ENCODE measurements at places on chromosomes 16 and 17.
A peak's percentile ranks its signal among the peaks of the same experiment; 100 is the strongest.

DNA sequence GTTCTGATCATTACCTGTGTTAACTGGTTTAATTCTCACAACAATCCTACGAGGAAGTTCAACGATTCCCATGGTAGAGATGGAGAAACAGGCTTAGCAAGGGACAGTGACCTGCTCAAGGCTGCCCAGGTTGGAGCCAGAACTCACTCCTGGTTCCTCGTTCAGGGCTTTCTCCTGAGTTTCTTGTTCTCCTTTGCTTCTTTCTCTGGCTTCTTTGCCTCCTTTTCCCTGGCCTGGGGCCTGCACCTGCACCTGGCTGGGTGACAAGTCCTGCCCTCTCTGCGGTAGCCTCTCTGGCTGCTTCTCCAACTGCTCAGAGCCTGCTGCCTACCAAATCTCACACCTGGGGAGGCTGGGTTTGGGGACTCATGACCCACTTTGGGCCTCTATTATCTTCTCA lies 2.8 kb downstream of the CCL22 start:
- DNase-seq: no peak

- DNase-seq: no peak
Measured at GRCh38 chr17:81340607-81341515, 45.8 kb upstream of the SLC38A10 start.

- DNase-seq: no peak
Measured at GRCh38 chr16:66150698-66151482, 215.6 kb upstream of the CDH5 start.

- no peak for DNase-seq
Measured at GRCh38 chr16:62954144-62955032, 918.1 kb upstream of the CDH8 start.

GRCh38 chr17:67785504-67785903 lies 39.8 kb upstream of the BPTF start:
- no peak for DNase-seq

- DNase-seq: no peak
Measured at GRCh38 chr16:14334366-14335080, 263.4 kb downstream of the MRTFB start.

DNA sequence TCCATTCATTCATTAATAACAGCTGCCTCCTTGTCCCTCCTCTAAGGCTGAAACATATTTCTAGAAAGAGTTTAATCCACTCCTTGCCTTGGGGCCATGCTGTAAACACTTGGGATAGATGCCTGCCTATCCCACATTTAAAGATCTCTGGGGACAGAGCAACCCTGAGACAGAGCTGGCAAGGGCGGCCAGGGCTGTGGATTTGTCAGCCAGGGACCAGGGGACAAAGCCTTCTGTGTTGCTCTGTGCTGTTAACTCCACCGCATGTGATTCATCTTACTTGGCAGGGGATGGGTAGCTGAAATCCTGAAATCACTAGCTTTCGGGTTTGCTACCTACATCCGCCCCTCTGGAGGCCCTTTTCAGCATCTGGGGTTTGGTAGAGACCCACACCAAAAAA lies 392.9 kb downstream of the SLC39A11 start:
- DNase-seq: no peak

- DNase-seq: no peak
Measured at GRCh38 chr17:2911035-2911754, 115.0 kb downstream of the RAP1GAP2 start.

DNA sequence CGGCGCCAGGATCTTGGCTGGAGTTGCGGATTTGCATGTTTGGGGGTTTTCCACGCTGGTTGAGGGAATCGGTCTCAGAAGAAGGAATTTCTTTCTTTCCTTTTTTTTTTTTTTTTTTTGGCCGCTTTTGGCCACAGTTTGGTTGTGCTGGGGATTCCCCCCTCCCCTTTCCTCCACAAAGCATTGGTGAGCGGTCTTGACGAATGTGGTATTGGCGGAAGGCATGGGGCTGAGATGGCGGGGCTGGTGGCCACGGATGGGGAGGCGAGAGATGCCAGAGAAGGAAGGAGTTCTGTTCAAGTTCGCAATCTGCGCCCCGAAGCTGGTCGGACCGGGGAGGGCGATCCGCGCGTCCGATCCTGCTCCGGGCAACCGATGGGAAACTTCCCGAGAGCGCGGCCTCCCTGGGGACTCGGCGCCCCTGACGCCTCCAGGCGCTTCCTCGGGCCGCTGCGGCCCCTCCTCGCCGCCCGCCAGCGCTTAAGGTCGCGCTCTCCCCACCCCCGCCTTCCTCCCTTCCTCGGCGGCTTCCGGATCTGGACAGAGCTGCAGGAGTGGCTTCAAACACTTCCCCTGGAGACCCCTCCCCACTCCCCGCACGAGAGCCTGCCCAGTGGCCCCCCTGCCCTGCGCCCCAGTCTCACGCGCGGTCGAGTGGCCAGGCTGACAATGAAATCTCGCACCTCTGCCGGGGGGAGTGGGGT lies 43.2 kb downstream of the RAI1 start:
- no peak for DNase-seq

DNA sequence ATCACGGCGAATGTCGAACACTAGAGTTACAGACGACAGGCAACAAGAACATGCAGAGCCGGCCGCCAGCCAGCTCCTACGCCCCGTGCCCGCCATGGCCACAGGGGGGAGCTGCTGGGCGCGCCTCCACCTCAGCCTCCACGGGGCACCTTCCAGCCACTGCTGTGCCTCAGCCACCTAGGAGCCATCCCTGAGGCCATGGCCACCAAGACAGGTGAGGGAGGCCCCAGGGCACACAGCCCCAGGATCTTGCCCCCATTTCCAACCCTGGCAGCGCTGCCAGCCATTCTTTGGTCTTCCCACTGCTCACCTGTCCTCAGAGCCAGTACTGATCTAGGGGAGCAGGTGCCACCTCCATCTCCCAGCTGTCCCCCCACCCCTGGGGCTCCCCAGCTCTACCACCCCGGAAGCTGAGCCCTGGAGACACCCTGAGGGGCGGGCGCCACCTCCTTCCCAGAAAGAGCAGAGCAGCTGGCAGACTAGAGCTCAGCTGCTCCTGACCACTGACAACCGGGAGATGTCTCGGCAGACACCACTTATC lies 11.8 kb downstream of the GNPTG start:
- DNase-seq: peak; percentile 59

GRCh38 chr17:15026088-15026487 lies 239.0 kb downstream of the PMP22 start:
- no peak for DNase-seq

- DNase-seq: no peak
Measured at GRCh38 chr17:34156401-34156740, 98.7 kb upstream of the CCL2 start.

GRCh38 chr17:32519228-32520103 lies 32.7 kb downstream of the CDK5R1 start:
- peak; percentile 55 for DNase-seq

GRCh38 chr16:86681031-86681756 lies 102.8 kb downstream of the FOXL1 start:
- no peak for DNase-seq

DNA sequence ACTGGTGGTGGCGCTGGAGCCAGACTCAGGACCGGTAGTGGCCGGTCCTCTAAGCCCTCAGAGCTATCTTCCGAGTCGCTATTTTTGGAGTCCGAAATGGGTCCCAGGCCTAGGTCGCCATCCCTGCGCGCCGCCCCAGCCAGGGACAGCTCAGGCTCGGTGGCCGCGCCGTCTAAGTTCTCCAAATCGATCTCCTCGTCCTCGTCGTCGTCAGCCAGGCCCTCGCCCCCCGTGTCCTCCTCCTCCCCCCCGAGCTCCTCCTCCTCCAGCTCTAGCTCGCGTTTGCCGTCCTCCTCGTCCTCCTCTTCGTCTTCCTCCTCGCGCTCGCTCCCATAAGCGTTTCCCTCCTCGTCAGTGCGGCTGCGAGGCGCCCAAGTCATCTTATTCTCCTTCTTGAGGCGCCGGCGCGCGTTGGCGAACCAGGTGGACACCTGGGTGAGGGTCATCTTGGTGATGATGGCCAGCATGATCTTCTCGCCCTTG lies 1.6 kb downstream of the IRX3 start:
- DNase-seq: no peak

DNA sequence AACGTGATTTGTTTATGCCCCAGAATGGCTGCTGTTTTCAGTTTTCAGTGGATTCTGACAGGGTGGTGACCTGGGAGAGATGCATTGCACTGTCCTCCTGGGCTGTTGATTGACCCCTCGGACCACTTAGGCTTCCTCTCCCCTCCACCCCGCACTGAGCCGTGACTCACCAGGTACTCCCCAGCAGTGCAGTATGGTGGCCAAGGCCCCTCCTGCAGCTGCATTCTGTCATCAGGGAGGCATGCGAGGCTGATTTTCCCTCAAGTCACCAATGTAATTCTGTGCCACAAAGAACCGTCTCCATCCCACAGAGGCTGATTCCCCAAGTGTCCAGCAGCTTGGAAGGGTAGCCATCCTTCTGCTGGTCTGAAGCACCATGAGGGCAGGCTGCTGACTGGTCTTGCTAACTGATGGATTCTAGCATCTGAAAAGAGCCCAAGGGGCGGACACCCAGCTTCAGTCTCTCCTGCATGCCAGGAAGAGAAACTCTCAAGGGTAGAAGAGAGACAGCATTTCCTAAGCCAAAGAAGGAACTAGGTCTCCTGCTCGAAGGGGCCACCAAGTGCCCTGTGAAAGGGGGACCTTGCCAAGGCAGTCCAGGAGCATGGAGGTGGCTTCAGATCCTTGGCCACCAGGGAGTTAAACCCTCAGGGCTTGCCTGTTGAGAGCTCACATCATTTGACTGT lies 148.1 kb downstream of the SOCS1 start:
- DNase-seq: no peak

- no peak for DNase-seq
Measured at GRCh38 chr17:42141382-42141781, 13.4 kb downstream of the RAB5C start.

- no peak for DNase-seq
Measured at GRCh38 chr17:62109924-62110323, 44.8 kb upstream of the MED13 start.

GRCh38 chr17:36736201-36737156 lies 135.1 kb downstream of the MRM1 start:
- DNase-seq: no peak

DNA sequence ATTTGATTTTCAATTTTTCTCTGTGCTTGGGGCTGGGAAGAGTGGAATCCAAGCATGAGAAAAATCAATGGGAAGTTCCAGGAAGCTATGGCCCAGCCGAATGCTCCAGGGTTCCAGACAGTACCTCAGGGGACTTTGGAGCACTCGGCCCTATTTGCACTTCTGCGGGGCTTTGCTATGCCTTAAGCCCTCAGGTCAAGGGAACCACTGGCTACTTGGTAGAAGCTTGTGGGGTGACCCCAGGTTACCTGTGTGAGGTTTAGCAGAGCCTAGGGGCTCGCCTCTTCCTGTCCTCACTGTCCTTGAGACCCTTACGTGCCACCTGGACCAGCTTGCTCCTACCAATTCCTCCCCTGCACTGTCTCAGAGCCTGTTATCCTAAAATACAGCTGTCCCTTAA lies 121.3 kb downstream of the MGAT5B start:
- DNase-seq: no peak

GRCh38 chr17:76363107-76363842 lies 9.6 kb upstream of the PRPSAP1 start:
- no peak for DNase-seq

- no peak for DNase-seq
Measured at GRCh38 chr17:60091908-60092331, 13.2 kb upstream of the HEATR6 start.

GRCh38 chr17:76082326-76083251 lies 3.6 kb downstream of the ZACN start:
- DNase-seq: no peak

DNA sequence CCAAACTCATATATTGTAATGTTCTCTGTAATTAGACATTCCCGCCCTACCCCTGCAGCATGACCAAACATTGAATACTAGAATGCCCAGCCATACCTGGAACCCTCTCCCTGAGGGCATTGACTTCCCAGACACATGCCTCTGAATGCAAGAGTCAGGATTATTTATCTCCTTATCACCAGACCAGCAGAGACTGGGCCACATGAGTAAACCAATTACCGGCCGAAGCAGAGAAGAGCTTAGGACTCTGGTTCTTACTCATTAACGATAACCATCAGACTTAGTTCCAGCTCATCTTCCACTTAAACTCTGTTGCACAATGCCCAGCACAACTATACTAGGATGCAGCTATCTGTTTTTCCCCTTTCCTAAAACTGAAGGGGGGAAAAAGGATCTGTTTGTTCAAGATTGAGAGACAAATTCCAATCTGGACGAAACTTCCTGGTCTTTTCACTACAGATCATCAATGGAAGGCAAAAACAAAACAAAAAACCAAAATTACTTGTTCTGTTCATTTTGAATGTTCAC lies 88.2 kb upstream of the CORO6 start:
- DNase-seq: no peak

GRCh38 chr16:23595951-23596720 lies at the start of gene NDUFAB1:
TSS of gene NDUFAB1 (minus strand) at chr16:23596316. CDS start at chr16:23596290, 26 bp downstream.
- DNase-seq: peak; percentile 88

- DNase-seq: no peak
Measured at GRCh38 chr16:20074099-20074991, 655 bp upstream of the GPR139 start.

- no peak for DNase-seq
Measured at GRCh38 chr17:77297693-77298666, 157.2 kb downstream of the SEC14L1 start.

- no peak for DNase-seq
Measured at GRCh38 chr17:65277576-65277975, 140.4 kb downstream of the RGS9 start.

DNA sequence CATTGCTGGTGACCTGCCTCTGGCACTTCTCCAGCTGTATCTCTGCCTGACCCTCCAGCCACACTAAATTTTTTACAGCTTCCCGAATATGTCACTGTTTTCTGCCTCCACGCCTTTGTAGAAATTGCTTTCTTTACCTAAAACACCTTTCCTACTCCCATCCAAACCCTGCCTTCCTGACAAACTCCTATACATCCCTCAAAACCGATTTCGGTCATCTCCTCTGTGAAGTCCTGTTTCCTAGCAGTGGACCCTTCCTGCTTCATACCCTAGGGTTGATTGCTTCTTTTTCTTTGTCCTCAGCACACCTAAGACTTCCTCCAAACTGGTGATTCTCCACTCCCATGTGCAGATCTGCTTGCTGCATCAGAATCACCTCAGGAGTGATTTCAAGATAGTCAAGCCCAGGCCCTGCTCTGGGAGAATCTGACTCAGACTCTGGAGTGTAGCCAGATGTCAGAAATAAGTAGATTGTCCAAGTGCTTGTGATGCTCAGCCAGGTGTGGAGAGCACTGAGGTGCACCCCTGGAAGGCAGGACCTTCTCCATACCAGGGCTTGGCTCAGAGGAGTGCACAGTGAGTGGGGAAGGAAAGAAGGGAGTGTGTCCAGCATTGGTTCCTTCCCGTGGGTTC lies 184.2 kb downstream of the COPRS start:
- no peak for DNase-seq
